ENCODE measurements at places on chromosomes 11 and 22.
A peak's percentile ranks its signal among the peaks of the same experiment; 100 is the strongest.

DNA sequence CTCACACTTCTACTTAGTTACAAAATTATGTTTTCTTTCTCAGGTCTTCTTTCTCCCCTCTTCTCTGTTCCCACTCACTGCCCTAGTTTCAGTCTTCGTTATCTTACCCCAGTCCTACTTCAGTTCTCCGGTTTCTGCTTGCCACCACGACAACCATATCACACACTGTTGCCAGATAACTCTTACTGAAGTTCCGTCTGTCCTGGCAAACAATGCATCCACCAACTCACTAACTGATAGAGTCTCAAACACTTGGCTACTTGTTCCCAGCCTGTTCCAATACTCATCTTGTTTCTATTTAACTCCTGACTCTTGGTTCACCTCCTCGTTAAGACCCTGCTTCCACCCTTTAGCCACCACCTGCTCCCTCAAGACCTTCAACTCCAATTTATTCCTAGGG is 164.5 kb downstream of the STK33 start:
- DNase-seq, result no peak

- no peak for DNase-seq
Measured at GRCh38 chr22:44693756-44694155, 8.2 kb upstream of the PRR5 start.

DNA sequence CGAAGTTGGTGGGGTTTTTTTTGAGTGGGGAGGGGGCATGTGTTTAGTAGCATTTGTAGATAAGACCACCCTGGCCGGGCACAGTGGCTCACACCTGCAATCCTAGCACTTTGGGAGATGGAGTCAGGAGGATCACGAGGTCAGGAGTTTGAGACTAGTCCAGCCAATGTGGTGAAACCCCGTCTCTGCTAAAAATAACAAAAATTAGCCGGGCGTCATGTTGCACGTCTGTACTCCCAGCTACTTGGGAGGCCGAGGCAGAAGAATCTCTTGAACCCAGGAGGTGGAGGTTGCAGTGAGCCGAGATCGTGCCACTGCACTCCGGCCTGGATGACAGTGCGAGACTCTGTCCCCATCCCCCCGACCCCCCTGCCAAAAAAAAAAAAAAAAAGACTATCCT is 34.6 kb downstream of the CECR2 start:
- no peak for DNase-seq

DNA sequence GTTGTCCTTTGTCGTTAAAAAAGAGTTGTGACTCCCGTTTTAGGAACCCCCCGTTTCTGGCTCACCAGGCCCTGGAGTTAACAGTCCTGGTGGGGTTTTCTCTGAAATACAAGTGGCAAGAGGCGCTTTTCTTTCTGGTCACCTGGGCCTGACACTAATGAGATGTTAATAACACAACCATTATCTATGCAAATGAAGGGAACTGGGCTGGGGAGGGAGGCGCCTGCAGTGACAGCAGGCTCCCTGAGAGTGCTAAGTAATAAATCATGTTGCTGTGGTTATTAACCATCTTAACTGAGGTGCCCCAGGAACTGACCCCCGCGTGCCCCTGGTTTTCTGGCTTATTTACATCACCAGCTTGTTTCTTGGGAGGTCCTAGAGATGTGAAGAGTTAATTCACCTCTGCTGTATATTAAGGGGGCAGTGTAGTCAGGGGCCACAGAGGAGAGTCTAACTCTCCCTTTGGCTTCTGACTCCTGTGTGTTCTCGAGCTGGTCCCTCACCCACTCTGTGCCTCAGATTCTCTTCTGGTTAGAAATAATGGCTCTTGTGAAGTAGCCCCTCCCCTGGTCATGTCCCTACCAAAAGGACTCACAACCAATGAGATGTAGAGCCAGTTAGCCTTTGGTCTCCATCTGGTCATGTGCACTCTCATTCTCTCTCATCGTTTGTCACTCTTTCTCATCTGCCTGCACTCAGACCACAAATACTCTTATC is 276.6 kb upstream of the CADM1 start:
- no peak for DNase-seq

- DNase-seq, result no peak
Measured at GRCh38 chr22:37633089-37633624, 6.3 kb upstream of the SH3BP1 start.

- no peak for DNase-seq
Measured at GRCh38 chr22:25869771-25870170, 127.8 kb downstream of the MYO18B start.

DNA sequence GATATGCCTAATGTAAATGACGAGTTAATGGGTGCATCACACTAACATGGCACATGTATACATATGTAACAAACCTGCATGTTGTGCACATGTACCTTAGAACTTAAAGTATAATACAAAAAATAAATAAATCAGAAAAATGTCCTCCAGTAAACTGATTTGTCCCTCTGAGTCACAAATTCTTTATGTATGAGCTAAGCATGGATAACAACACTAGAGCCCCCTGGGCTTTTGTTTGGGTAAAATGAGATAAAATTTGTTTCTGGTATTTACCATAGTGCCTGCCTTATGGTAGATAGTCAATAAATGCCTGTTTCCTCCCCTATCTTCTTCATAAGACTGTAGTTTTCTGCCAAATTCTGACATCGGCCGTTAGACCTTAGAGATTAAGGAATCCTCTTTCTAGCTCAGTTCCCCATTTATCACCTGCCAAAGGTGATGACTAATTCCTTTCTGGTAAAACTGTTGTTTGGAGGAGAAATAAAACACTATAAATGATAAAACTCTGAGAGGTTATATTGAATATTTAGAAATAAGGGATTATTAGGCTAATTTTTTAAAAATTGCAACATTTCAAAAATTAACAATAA is 43.6 kb upstream of the LUZP2 start:
- no peak for DNase-seq

DNA sequence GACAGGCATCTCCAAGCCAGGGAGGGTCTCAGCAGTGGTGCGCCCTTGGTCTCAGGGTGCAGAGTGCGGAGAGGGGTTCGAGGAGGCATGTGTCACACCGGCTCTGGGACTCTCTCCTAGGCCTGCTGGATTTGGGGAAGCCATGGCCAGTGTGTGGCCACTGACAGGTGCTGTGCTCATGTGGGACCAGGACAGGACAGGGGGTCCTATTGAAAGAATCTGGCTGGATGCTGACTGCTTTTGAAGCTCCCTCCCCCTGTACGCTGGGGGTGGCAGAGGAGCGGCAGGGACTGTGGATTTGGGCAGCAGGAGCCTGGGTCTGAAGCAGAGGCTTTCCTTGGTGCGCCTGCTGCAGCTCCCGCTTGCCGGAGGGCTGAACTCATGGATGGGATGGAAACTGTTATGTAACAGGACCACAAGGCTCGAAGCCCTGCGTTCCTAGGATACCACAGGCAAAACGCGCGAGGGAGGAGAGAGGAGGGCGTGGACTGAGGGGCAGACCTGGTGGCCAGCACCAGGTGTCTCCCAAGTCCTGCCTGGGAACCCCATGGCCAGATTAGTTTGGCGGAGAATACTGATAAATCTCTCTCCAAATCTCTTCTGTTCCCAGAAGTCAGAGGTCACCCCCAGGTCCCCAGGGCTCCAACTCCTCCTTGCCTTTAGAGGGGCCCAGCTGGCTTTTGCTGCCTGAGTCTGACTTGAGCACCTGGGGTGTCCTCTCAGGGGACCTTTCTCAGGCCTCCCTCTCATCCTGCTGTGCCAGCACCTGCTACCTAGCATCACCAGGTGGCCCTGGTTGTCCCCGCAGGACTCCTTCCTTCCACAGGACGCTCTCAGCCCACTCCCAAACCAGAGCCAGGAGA is 13.8 kb upstream of the TEF start:
- no peak for DNase-seq

GRCh38 chr22:41576877-41577276 is 12.8 kb downstream of the PMM1 start:
- DNase-seq, result no peak

DNA sequence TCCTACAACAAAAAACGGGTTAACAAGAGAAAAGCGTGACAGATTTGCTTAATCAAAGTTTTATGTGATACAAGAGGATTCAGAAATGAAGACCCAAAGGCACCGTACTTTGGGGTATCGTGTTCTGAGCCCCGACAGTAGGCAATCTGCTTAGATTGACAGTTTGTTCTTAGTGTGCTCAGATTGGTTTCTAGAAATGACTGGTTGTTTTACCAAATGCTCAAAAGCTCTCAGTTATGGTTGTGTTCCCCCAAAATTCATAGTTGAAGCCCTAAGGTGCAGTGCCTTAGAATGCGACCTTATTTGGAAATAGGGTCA is 102.7 kb downstream of the RASSF10 start:
- no peak for DNase-seq

DNA sequence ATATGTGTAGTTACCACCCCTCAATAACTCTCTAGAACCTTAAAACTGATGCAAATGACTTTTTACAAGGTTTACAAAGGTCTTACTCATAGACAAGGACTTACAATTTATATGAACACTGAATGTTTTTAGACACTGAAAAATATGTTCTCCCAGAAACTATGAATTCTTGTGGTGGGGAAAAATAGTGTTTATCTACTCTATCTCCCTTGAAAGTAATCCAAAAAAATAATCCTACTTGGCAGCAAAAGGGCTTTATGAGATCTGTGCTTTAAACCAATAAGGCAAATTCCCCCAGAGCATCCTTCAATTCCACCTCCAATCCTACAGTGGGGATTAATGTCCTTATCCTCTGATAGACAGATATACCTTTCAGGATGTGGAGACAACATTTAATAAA is 1984.1 kb upstream of the RAG2 start:
- no peak for DNase-seq

- no peak for DNase-seq
Measured at GRCh38 chr11:94658888-94659287, 91.7 kb downstream of the PIWIL4 start.

- no peak for DNase-seq
Measured at GRCh38 chr11:11984563-11984962, 23.9 kb downstream of the DKK3 start.

- no peak for DNase-seq
Measured at GRCh38 chr11:13303668-13304649, 26.4 kb downstream of the BMAL1 start.

DNA sequence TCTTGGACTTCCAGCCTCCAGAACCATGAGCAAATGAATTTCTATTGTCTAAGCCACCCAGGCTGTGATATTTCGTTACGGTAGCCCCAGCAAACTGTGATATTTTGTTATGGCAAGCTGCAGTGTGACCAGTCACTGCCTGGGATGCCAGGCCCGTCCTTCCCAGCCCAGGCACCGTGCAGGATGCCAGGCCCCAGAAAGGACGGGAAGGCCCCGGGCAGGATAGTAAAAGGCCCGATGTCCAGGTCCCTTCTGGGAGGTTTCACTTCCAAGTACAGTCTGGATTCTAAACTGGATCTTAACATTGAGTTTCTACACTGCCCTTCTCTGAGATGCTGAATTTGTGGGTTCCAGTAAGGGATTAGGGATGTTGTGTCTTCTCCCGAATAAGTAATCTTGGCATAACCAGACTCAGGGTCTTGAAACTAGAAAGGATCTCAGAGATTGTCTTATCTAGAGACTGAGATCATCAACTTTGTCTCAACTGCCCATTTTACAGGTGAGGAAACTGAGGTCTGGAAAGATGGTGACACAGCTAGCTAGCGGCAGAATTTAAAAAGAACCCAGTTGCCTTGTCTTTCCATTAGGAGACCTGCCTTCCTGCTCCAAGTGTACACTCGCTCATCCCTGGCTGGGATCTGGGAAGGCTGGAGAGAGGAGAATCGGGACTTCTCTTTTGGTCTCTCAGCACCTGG is 19.9 kb downstream of the RPUSD4 start:
- no peak for DNase-seq

DNA sequence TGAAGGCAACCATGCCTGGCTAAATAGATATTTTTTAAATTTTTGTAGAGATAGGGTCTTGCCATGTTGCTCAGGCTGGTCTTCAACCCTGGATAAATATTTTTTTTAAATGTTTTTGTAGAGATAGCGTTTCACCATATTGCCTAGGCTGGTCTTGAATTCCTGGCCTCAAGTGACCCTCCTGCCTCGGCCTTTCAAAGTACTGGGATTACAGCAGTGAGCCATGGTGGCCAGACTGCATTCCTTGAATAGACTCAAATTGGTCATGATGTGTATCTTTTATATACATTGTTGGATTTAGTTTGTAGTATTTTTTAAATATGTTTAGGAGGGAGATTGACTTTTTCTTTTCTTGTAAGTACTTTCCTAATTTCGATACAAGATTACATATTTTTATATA is 325.7 kb upstream of the C11orf87 start:
- no peak for DNase-seq

DNA sequence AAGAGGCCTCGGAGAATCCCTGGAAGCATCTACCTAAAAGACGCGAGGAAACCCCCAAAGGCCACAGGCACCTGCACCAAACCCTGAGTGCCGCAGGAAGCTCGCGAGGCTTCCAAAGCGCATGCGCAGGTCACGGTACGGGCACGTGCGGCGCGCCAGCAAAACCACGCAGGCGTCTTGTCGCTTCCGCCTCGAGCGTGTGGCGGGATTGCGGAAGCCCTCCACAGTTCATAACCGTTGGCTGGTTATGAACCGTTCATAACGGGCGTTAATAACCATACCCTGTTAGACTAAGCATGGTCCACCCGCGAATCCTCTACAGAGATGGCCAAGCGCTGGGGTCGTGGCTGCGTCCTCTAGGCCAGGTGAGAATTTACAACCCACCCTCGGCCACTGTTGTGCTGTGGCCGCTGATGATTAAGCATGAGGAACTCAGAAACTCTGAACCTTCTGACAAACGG is 46.4 kb downstream of the MORC2 start:
- peak; percentile 58 for DNase-seq

DNA sequence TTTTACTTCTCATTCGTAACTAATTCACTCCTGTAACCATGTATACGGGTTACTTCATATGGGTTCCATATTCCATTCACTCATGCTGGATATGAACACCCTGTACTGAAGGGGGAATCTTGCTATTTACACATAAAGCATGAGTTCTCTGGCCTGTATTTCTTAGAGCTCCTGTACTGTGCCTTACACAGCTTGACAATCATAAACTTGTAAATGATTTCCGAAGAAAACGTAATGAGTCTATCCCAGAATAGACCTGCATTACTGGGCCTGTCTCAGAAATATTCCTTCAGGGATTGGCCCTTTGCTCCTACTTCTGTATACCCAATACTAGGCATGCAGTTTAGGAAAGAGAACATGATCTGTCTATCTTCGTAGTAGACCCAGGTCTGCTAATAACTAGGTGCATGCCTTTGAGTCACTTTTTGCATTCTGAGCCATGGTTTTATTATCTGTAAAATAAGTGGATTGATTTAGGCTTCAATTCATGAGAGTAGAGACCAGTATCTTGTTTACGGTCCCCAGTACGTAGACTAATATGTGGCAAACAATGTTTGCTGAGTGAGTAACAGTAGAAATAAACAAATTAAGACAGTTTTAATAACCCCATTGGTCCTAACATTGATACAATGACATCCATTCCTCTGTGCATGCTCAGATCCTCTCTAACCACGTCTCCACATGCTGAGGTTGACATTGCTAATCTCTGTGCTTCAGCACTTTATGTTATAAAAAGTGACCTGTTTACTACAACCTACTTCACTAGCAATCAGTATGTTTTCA is 1.2 kb downstream of the CCDC34 start:
- DNase-seq, result no peak

- DNase-seq, result no peak
Measured at GRCh38 chr11:104678408-104678807, 219.9 kb downstream of the CASP12 start.

- DNase-seq, result no peak
Measured at GRCh38 chr11:59667812-59668187, 1.0 kb downstream of the PATL1 start.

Data from stimulated activated CD4-positive, alpha-beta T cell treated with anti-CD3 and anti-CD28 coated beads, Interleukin-1b, Interleukin-23, amount 100 ng/mL, for 1 hour (primary cell).